Fibroblast of the conjunctiva (primary cell): ENCODE measurements at places on chromosomes 2 and 18.

DNA sequence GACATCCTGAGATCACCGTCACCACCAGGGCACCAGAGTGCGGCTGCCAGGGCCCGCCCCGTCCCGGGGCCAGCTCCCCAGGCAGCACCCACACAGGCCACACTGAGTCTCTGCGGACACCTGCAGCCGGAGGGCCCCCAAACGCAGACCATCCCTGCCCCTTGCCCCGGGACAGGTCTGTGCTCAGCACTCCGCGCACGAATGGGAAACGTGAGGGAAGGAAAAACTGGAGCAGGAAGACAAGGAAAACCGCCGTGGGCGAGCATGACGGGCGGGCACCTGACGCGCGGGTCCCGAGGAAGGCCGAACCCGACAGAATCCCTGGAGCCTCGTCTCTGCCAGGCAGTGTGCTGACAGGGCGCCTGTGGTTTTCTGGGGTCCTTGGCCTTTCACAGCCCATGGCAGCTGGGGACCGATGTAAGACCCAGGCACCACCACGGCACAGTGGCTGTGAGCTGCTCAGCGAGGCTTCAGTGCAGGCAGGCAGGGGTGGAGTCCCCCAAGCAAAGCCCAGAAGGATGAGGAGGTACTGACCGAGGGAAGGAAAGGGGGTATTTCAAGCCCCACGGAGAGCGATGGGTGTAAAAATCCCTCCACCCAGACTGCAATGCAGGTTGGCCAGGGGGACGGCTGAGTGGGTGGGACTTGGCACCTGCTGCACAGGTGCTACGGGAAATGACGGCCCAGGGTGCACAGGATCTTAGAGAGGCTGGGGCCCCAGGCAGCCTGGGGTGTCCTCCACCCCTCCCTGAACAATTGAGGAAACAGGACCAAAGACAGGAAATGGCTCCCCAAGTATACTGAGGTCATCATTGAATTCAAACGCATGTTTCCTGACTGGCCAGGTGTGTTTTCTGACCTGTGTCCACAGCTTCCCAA, 59.0 kb downstream of the PXDN start:
- no peak for DNase-seq

DNA sequence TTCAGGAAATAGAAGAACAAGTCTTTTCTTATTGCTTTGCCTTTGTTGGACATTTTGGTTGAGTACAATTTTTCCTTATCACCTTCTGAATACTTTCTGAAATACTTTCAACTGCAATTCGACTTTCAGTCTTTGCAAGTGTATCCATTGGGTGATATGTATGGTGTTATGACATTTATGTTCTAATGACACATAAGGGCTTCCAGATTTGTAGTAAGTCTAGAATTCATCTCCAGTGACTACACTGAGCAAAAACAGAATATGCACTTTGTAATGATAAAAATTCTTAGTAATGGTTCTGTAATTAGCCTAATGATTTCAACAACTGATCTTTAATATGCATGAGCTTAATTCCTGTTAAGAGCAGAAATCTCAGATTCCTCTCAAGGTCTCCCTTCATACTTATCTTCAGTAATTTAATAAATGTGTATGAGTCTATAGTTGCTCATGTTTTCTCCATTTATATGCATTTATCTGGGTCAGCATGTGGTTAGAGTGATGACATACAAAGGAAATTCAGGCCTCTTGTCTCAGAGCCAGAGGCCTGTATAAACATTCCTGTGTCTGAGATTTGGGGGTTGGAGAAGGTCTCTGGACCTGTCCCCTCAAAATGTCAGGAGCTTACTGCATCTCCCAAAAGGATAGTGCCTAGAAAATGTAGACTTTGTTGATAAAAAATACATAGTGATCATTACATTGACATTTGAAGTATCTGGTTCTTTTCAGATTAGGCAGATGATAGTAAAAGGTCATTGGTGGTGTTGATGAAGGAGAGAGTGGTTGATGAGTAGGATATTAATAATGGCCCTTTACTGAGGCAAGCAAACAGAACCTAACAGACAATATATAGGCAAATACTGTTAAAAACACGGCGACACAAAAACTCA, 114.9 kb downstream of the QPCT start:
- peak; percentile 64 for DNase-seq

DNA sequence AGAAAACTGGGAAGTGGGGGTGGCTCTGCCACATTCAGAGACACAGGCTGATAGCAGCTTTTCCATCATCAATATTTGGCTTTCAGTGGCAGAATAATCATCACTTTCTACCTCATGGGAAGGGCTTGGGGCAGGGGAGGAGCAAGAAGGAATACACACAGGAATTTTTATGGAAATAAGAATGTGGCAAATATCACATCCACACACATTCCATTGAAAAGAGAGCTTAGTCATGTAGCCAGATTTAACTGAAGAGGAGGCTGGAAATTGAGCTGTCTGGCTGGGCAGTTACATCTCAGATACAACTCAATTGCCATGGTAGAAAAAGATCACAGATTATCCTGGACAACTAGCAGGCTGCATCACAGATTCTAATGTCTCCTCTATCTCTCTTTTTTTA, 1474.0 kb upstream of the ACVR2A start:
- no peak for DNase-seq

DNA sequence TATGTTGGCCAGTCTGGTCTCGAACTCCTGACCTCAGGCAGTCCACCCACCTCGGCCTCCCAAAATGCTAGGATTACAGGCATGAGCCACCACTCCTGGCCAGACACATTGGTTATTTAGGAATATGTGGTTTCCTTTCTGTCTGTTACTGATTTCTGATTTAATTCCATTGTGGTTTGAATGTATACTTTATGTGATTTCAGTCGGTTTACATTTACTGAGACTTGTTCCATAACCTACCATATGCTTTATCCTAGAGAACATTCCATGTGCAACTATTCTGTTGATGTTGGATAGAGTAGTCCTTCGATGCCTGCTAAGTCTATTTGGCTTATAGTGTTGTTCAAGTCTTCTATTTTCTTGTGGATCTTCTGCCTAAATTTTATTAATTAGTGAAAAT, 1.6 kb upstream of the CCL20 start:
- DNase-seq: no peak

GRCh38 chr2:126145752-126146151, 510.2 kb upstream of the GYPC start:
- DNase-seq: no peak

- DNase-seq: no peak
Measured at GRCh38 chr2:30661173-30662107, 145.8 kb downstream of the CAPN13 start.

GRCh38 chr2:1750933-1751766, 6.8 kb upstream of the PXDN start:
- DNase-seq: peak; percentile 75

DNA sequence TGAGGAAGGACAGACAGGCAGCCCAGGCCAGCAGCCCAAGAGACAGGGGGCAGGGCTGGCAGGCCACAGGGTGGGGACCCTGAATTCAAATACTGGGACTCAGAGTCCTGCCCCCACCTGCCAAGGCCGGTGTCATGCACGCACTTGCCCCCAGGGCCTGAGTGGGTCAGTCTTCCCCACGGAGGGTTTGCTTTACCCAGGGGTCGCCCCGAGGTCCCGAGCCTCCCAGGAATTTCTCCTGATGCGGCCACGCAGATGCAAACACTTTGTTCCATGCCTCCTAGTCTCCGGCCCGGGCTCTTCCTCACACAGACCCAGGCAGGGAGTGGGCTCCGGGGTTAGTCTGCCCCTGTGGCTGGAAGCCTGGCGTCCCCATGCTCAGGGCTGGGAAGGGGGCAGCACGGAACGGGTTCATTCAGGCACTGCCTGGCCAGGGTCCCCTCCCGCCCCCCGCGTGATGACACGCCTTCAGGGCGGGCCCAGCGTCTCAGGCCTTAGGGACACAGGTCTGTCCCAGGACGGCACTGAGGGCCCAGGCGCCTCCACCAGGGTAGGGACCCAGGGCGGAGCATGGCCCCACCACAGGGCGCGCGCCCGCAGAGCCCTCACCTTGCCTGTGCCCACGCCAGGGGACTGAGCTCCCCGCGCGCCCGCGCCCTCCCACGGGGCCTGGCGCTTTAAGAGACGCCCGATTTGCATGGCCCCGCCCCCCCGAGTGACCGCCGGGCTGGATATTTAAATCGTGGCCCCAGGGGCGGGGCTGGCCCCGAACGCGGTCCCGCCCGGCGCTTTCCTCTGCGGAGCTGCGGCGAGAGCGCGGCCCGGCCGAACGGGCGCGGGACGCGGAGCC, at the start of gene SNED1:
Gene SNED1 (plus strand): TSS at position 763 of the 850 bp plus-strand sequence. CDS start 220 bp downstream, outside the sequence.
- peak; percentile 63 for DNase-seq

DNA sequence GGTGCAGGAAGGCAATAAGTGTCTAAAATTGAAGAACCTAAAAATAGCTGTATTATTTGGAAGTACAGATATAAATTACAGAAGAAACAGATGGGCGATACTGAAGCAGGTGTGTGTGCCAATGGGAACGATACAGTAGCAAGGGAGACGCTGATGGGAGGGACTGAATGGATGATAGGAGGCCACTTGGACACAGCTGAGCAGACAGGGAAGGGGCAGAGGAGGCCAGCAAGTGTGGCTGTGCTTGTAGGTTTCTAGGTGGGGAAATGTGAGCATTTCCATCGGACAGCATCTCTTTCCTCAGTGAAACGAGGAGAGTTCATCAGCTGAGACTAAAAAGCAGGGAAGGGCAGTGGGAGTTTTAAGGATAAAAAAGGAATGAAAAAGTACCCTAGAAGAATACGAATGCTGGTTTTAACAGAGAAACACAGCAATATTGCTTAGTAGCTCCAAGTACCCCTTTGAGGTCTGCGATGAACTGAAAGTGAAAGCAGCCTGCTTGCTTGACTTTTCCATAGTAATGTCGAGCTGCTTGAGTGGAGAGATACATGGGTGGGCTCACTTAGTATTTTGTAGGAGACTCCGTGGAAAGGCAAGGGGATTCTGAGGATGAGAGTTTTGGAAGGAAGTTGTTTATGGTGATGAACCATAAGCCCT, 91.7 kb upstream of the EPC2 start:
- DNase-seq: no peak

GRCh38 chr2:223954401-223954800, 2.9 kb upstream of the MRPL44 start:
- peak; percentile 51 for DNase-seq

DNA sequence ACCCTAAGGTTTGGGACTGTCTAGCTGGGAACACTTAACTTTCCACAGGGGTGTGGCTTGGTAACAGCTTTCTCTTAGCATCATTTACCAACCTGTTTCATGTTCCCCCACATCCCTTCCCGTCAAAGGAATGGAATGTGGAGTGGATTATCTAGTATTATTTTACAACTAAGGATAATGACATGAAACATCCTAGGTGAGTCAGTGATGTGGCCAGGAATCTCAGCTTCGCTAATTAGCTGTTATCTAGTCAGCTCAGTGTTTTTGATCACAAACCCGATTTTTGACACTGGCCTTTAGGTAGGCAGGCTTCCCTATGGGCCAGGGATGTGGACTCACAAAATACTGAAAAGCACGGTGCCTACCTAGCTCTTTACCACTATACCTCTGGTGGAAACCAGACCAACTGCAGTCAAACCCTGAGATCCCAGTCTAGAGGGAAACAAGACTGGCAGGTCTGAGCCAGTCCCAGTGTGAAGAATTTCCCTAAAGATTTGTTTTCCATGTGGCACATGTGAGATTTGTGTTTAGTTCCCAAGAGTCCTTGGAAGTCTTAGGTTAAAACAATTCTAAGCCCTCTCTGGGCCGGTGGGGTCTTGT, 2.8 kb upstream of the NRP2 start:
- no peak for DNase-seq

GRCh38 chr2:146853741-146854444, 990.9 kb upstream of the ACVR2A start:
- DNase-seq: no peak

DNA sequence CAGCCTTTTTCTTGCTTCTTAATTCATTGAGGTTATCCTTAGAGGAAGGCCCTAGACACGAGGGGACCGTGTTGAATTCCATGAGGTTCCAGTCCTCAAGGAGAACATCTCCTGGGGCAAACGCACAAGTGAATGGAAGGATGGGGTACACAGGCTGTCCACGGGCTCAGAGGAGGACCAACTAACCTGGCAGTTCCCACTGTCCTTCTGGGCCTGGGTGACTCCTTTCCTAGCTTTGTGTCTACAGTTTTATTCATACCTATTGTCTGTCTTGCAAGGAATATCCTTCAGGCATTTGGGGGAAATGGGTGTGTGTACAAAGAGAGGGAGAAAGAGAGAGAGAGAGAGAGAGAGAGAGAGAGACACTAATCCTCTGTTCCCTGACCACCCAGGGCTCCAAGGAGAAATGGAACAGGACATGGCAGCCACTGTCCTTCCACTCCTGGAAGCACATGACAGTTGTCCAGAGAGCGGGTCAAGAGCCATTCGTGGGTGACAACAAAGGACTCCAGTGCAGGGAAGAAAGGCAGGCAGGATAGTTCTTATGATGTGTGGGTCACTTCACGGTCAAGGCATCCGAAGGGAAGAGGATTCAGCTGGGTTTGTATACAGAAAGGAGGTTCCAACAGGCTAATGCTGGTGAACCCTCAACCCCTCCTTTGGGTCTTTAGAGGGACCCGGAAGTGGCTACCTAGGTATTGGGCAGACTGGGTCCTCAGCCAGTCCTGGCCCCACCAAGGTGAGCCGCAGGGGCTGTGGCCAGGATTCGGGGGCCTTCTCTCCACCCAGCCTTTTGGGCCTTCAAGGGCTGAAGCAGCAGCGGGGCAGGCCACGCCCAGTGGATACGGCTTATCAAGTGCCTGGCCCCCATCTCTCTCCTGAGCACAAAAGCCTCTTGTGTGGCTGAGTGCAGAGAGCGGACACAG, 150.6 kb downstream of the MYCN start:
- DNase-seq: no peak
